ENCODE measurements at places on chromosomes 11 and 22.

GRCh38 chr11:16840951-16841350 is 102.5 kb downstream of the C11orf58 start:
- no peak overlapping the region for H3K4me3 ChIP-seq
- no peak for DNase-seq
- no peaks in the 10 kb centered on the region for H3K4me1 ChIP-seq
- no peaks in the 10 kb centered on the region for H3K27me3 ChIP-seq
- H3K27ac ChIP-seq, result no peak overlapping the region

DNA sequence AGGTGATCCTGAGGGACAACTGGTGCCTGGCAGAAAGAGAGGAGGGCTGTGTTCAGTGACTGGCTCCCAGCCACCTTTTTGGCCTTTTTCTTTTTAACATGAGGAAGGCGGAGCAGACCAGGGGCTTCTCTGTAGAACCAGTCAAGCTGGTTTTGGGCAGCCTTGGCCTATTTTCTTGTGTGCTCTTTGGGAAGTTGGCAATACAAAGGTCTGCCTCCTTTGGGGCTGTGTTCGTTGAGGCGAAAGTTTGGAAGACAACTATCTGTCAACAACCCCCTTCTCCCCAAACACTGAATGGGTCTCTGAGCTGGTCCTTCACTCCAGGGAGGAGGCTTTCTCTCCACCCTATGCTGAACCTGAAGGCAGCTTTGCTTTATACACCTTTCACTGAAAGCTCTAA is 8.5 kb downstream of the MARK2 start:
- DNase-seq, result no peak
- no peaks in the 10 kb centered on the region for H3K27me3 ChIP-seq
- H3K4me3 ChIP-seq, result no peak overlapping the region
- H3K36me3 ChIP-seq, result peaks cover 32% of the 10 kb centered on the region
- peaks cover 28% of the 10 kb centered on the region for H3K4me1 ChIP-seq
- H3K27ac ChIP-seq, result peak overlapping the region; percentile 58

DNA sequence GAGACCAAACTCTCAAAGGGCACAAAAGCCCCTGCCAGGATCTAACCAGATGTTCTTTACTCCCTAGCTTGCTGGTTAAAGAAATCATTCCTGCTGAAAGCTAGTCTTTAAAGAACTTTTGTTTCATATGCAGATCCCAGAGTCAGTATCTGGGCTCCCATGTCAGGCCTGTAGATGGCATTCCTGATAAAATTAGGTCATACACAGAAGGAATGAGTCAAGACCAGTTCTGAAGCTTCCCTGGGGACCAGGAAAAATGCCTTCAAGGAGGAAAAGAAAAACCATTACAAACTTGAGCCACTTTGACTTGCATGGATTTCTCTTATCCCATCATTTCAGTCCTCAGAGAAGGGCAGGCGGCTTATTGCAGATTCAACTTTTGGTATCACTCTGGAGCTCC is 5.9 kb downstream of the DBX1 start:
- no peaks in the 10 kb centered on the region for H3K36me3 ChIP-seq
- peaks cover 63% of the 10 kb centered on the region for H3K27me3 ChIP-seq
- no peak overlapping the region for H3K27ac ChIP-seq
- DNase-seq, result no peak

GRCh38 chr11:25981998-25982397 is 349.9 kb upstream of the ANO3 start:
- H3K27ac ChIP-seq, result no peak overlapping the region
- no peaks in the 10 kb centered on the region for H3K4me1 ChIP-seq
- no peak for DNase-seq
- no peak overlapping the region for H3K4me3 ChIP-seq
- no peaks in the 10 kb centered on the region for H3K36me3 ChIP-seq
- H3K27me3 ChIP-seq, result no peaks in the 10 kb centered on the region

DNA sequence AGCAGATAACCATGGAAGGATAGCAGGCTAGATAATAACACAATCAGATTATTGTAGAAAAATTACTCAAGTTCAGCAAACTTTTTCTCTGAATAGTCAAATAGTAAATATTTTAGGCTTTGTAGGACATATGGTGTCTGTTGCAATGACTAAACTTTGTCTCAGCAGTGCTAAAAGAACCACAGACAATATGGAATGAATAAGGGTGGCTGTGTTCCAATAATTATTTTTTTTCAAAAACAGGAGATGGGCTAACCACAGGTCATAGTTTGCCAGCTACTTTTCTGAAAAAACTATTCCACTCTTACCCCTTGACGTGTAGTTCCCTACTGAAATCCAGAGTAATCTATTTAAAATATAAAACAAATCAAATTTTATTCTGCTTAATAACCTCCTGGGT is 153.9 kb upstream of the LRRC4C start:
- H3K27ac ChIP-seq, result no peak overlapping the region
- no peaks in the 10 kb centered on the region for H3K4me1 ChIP-seq
- no peak for DNase-seq
- no peaks in the 10 kb centered on the region for H3K27me3 ChIP-seq
- H3K4me3 ChIP-seq, result no peak overlapping the region
- no peaks in the 10 kb centered on the region for H3K36me3 ChIP-seq

GRCh38 chr11:32069361-32070058 is 21.4 kb upstream of the RCN1 start:
- no peaks in the 10 kb centered on the region for H3K36me3 ChIP-seq
- H3K4me1 ChIP-seq, result no peaks in the 10 kb centered on the region
- no peak overlapping the region for H3K27ac ChIP-seq
